ENCODE measurements at places on chromosomes 7 and 10.
A peak's percentile ranks its signal among the peaks of the same experiment; 100 is the strongest.

DNA sequence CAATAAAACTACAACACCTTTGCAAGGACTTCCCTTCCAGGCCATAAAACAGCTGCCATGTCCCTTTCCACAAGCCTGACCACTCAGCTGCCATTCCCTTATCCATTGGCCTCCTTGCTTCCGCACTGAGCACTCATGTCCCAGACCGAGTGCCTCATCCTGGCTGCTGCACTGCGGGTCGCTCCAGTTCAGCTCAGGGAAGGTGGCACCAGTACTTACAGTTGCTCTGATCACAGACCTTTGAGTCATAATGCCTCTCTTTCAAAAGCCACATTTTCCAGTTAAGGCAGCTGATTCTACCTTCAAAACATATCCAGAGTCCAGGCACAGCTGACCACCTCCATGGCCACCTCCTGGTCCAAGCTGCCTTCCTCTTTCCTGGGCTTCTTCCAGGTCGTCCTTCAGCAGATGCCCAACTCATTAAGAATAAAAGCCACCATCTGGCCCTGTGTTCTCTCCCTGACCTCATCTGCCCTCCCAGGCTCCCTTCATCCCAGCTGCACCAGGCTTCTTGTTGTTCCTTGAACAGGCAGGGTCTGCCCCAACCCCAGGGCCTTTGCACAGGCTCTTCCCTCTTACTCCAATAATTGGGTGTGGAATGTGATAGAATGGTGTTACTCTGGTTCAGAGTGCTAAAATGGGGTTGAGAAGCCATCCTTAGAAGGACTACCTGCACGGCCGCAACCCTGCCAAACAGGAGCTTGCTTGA, 64.5 kb downstream of the RAMP3 start:
- no peak for DNase-seq

- DNase-seq = no peak
These were observed 46.2 kb upstream of the ZEB1 start for GRCh38 chr10:31272841-31273240.

DNA sequence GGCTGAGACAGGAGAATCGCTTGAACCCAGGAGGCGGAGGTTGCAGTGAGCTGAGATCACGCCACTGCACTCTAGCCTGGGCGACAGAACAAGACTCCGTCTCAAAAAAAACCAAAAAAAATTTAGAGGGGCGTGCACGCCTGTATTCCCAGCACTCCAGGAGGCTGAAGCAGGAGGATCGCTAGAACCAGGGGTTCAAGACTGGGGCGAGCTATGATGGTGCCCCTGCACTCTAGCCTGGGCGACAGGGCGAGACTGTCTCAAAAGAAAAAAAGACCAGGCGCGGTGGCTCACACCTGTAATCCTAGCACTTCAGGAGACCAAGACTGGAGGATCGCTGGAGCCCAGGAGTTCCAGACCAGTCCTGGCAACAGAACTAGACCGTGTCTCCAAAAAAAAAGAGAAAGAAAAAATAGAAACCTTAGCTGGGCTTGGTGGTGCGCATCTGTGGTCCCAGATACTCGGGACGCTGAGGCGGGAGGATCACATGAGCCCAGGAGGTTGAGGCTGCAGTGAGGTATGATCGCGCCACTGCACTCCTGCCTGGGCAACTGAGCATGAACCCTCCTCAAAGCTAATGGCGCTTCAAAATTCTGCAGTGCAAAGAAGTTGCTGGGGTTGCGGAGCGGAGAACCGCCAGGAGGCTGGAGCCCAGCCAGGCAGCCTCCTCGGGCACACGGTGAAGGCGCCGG, 382 bp upstream of the MBLAC1 start:
- DNase-seq = peak; percentile 21

DNA sequence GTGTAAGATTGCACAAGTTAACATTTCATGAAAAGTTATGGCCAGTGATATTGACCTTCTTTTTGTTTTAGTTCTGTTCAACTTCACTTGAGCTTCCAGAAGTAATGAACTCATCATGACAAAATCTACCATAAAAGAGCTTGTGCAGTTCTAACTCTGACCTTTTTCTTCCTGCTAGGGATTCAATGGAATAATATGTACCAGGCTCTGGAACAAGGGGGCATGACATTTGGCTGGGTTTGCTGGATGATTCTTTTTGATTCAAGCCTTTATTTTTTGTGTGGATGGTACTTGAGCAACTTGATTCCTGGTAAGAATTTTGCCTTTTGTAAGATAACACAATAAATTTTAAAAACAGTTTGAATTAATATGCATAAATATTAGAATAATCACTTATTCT, 205.0 kb downstream of the ABCA13 start:
- DNase-seq = no peak

DNA sequence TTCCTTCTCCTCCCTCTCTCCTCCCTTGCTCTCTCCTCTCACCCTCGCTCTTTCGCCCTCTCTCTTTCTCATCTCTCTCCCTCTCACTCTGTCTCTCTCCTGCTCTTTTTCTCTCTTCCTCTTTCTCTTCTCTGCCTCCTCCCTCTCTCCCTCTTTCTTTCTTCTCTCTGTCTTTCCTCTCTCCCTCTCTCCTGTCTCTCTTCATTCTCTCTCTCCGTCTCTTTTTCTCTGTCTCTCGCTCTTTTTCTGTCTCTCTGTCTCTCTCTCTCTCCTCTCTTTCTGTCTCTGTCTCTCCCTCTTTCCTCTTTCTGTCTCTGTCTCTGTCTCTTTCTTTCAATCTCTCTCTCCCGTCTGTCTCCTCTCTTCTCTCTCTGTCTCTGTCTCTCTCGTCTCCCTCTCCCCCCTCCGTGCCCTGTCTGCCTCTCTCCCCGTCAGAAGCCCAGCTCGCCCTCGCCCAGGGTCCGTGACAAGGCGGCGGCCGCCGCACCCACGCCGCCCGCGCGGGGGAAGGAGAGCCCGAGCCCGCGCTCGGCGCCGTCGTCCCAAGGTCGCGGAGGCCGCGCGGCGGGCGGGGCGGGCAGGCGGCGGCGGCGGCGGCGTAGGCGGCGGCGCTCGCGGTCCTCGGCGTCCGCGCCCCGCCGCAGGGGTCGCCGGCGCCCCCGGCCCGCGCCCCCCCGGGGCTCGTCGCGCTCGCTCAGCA, 21.3 kb upstream of the HSPB1 start:
- no peak for DNase-seq

DNA sequence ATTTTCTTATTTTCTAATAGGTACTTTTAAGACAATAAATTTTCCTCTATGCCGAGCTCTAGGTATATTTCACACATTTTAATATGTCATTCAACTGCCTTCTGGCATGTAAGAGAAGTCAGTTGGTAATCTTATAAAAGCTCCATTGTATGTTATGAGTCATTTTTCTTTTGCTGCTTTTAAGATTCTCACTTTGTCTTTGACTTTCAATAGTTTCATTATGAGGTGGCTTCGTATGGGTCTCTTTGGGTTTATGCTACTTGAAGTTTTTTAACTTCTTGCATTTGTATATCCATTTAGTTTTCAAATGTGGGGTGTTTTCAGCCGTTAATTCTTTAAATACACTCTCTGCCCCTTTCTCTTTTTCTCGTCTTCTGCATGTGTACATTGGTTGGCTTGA, 80.5 kb downstream of the ABCA13 start:
- no peak for DNase-seq

- DNase-seq = no peak
These were observed 31.2 kb downstream of the ITIH5 start for GRCh38 chr10:7635408-7636125.

GRCh38 chr10:132527339-132528063, 10.1 kb upstream of the INPP5A start:
- no peak for DNase-seq

DNA sequence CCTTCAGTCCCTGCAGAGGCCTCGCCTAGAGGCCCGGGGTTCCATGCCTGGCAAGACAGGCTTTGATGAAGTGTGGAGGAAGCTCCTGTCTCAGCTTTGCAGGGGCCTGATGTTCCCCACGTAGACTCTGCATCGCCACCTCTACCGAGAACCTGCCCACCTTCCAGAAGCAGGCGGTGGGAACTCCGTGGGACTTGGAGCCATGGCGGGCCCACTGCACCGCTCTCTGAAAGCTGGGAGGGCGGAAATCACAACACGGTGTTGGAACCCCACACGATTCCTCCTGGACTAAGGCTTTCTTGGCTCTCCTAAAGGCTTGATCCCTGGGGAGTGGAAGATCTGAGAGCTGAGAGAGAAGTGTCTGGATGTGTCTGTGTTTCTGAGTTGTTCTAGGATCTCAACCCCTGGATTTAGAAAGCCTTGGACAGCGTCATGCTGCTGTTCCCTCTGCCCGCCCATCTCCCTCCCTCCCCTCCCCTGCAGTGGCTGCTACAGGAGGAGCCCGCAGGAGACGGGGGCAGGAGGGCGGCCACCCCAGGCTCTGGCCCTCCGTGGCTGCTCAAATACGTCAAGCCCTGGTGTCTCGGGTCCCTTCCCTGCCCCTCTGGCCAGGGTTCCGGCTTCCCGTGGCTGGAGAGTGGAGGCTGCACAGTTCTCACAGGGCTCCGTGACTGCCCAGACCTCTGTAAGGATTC, 79.7 kb downstream of the VIPR2 start:
- DNase-seq = no peak

DNA sequence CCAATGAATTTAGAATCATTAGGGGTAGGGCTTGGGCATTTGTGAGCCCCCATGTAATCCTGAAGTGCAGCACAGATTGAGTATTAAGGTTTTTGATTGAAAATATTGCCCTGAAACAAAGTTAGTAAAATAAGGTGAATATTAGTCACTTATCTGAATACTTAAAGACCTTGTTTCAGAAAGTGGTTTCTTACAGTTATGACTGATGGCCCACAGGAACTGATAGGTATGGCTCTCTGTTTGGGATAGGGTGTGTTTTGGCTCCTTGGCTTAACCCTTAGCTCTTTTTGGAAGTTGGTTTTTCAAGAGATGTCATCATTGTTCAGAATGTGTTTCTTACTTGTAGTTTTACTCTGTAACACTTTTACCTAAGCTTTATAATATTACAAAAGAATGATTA, 34.8 kb downstream of the MDFIC start:
- no peak for DNase-seq

- peak; percentile 76 for DNase-seq
These were observed 98.8 kb upstream of the ZNF722 start for GRCh38 chr7:63899691-63900393.

All from stimulated activated CD4-positive, alpha-beta T cell treated with anti-CD3 and anti-CD28 coated beads, Interleukin-12 subunit alpha, Interleukin-12 subunit beta, amount 100 ng/mL, for 4 hours (primary cell).